HepG2 (cell line): ENCODE measurements at places on chromosomes 11 and 22.
A peak's percentile ranks its signal among the peaks of the same experiment; 100 is the strongest.

DNA sequence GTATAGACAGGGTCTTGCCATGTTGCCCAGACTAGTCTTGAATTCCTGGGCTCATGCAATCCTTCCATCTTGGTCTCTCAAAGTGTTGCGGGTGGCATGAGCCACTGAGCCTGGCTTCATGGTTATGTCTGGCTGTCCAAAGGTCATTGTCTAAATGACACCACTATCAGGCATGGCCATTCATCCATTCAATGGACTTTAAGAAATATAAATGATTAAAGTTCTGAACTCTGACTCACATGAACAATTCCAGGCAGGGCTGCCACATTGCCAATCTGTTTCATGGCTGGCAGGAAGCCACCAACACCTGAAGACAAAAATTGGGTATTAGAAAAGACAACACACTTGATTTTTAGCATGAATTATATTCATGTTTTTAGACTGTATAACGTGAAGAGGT, 4.1 kb downstream of the RTCB start:
- no peaks in the 10 kb centered on the region for H3K27me3 ChIP-seq
- no peak overlapping the region for H3K27ac ChIP-seq
- peaks cover 9% of the 10 kb centered on the region; the same call in 1 of the 2 replicates for H3K36me3 ChIP-seq
- DNase-seq: no peak

- H3K36me3 ChIP-seq: no peaks in the 10 kb centered on the region
- H3K4me1 ChIP-seq: no peaks in the 10 kb centered on the region
- peaks cover 2% of the 10 kb centered on the region for H3K27me3 ChIP-seq
- no peak overlapping the region for H3K27ac ChIP-seq
Observed at GRCh38 chr11:113991170-113991569, 16.3 kb downstream of the HTR3A start.

DNA sequence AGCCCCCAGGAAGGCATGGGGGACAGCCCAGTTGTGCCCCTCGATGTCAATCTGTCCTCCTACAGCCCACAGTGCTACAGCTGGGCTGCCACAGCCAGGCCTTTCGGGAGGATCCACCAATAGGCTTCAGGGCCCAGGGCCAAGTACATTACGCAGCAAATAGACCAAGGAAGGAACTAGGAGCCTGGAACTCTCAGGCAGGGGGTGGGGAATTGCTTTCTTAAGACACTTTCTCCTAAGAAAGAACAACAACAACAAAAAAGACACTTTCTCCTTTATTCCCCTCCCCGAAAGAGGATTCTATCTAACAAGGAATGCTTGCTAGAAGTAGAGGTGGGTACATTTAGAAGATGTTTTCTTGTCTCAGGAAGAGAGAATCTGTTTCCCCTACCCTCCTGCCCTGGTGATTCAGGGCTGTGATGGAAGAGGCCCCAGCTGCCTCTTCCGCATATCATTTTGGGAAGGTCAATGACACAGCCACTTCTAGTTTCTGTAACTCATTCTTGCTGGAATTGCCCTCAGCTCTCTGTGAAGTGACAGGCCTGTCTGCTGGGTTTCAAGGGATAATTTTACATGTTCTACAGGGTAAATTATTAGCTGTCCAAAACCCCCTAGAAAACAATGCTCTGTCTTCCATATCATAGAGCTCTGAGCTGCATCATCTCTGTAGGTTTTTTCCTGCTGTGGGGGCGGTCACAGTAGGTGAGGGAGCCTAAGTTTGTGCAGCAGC, 6.0 kb upstream of the MALAT1 start:
- H3K27me3 ChIP-seq: no peaks in the 10 kb centered on the region; the same call in 2 of the 3 replicates
- H3K27ac ChIP-seq: peak overlapping the region; percentile 23
- no peak for DNase-seq
- H3K36me3 ChIP-seq: no peaks in the 10 kb centered on the region
- peak overlapping the region; percentile 22; the same call in 1 of the 2 replicates for H3K4me3 ChIP-seq

- DNase-seq: peak; percentile 13
- no peaks in the 10 kb centered on the region; the same call in 2 of the 3 replicates for H3K27me3 ChIP-seq
- H3K36me3 ChIP-seq: no peaks in the 10 kb centered on the region
- no peak overlapping the region for H3K27ac ChIP-seq
Observed at GRCh38 chr11:59173080-59173963, 1.4 kb downstream of the DTX4 start.

DNA sequence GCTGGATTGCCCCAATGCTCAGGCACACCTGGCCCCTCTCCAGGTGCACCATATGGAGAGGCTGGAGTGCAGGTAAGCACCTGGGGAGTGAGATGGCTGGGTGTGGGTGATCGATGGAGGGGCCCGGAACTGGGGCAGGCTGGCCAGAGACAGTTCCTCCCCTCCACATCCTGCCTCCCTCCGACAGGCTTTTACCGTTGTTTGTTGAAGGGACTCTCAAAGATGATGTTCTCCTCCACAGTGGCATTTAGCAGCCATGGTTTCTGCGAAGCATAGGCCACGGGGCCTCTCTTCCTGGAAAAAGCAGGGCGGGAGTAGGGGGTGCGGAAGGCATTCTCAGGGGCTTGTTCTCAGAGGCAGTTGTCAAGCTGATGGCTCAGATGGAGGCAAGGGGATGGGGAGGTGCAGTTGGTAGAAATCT, 25.9 kb upstream of the KCNJ11 start:
- DNase-seq: no peak
- H3K27ac ChIP-seq: no peak overlapping the region
- H3K36me3 ChIP-seq: no peaks in the 10 kb centered on the region

DNA sequence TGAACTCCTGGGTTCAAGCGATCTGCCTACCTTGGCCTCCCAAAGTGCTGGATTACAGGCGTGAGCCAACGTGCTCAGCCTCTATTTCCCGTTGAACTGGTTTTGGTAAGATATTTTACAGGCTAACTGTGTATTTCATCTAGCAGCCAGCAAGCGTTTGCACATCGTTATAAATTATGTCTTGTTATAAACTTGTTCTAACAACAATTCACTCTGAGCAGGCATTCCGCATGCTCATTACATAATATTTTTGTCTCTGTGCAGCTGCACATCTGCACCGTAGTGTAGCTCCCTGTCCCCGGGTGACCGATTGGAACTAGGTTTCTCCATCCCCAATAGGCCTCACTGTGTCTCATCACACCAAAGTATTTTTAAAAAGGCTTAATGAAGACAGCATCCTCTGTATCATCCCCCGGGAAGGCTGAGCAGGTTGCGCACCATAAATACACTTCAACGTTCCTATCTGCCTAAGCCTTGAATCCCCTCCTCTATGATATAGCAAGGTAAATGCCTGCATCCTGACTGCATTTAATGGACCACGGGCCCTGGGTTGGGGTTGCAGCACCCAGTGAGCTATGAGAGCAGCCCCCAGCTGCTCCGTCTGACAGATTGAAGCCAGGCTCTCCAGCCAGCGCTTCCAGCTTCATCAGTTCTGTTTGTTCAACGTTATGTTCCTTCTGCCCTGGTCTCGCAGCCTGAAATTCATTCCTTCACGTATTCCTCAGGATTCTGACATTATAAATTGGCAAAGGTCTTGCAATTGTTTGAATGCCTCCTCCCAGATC, 47.7 kb downstream of the TST start:
- H3K27me3 ChIP-seq: no peaks in the 10 kb centered on the region
- H3K4me1 ChIP-seq: no peaks in the 10 kb centered on the region

DNA sequence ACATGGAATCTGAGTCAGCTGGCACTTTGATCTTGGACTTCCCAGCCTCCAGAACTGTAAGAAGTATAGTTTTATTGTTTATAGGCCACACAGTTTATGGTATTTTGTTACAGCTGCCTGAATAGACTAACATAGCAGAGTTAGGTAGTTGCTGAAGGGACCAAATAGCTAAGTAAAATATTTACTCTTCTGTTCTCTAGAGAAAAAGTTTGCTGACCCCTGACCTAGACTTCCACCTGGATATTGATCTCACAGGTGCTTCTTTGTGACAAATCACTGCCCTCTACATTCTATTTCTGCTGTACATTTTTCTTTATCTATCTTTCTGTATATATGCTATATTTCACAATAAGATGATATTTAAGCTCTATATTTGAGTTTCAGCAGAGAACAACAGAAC, 212.5 kb downstream of the CSNK2A3 start:
- DNase-seq: no peak
- no peaks in the 10 kb centered on the region for H3K27me3 ChIP-seq
- peaks cover 13% of the 10 kb centered on the region for H3K4me1 ChIP-seq
- H3K36me3 ChIP-seq: no peaks in the 10 kb centered on the region
- H3K4me3 ChIP-seq: no peak overlapping the region

DNA sequence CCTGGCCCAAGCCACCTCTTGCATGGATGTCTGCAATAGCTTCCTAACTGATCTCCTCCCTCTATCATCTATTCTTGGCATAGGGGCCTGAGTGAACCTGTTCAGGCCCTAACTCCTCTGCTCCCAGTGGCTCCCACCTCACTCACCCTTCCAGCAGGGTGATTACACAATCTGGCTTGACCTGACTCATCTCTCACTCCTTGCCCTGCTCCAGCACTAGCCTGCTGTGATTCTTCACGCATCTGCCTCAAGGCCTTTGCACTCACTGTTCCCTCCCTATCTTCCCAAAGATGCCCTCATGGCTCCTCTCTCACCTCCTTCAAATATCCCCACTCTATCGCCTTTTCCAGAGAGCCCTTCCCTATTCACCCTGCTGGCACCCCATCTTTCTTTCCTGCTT, 10.5 kb downstream of the SCN4B start:
- H3K36me3 ChIP-seq: no peaks in the 10 kb centered on the region
- H3K4me1 ChIP-seq: peaks cover 4% of the 10 kb centered on the region; the same call in 1 of the 2 replicates
- H3K27me3 ChIP-seq: peaks cover 4% of the 10 kb centered on the region
